ENCODE measurements at places on chromosomes 2 and 18.

- DNase-seq, result no peak
These were observed 1315.4 kb upstream of the NRXN1 start for GRCh38 chr2:52347292-52347691.

- no peak for DNase-seq
These were observed 258.8 kb upstream of the NRXN1 start for GRCh38 chr2:51290725-51291124.

DNA sequence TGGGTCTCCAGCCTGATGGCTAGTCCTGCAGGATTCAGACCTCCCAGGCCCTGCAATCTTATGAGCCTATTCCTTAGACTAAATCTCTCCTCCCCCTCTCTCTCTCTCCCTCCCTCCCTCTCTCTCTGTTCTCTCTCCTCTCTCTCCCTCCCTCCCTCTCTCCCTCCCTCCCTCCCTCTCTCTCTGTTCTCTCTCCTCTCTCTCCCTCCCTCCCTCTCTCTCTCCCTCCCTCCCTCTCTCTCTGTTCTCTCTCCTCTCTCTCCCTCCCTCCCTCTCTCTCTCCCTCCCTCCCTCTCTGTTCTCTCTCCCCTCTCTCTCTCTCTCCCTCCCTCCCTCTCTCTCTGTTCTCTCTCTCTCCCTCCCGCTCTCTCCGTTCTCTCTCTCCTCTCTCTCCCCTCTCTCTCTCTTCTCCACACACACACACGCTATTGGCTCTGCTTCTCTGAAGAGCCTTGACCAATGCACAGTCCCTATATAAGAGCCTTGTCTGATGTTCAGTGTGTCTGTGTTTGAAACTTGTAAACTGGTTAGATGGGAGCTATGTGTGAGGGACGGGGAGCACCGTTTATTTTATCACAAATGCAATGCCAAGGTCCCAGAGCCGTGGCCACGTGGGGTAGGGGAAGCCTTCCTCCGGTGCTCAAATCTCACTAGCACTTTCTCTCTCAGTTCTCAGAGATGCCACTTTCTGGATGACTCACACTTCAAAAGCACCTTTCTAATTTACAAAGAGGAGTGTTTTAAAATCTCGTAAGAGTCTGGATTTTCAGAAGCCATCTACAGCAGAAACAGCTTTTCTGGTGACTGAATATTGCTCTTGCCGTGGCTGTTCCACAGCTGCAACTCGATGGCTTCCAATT, 9.4 kb upstream of the PRLH start:
- no peak for DNase-seq

GRCh38 chr2:144225076-144225475, 294.8 kb downstream of the ZEB2 start:
- no peak for DNase-seq

DNA sequence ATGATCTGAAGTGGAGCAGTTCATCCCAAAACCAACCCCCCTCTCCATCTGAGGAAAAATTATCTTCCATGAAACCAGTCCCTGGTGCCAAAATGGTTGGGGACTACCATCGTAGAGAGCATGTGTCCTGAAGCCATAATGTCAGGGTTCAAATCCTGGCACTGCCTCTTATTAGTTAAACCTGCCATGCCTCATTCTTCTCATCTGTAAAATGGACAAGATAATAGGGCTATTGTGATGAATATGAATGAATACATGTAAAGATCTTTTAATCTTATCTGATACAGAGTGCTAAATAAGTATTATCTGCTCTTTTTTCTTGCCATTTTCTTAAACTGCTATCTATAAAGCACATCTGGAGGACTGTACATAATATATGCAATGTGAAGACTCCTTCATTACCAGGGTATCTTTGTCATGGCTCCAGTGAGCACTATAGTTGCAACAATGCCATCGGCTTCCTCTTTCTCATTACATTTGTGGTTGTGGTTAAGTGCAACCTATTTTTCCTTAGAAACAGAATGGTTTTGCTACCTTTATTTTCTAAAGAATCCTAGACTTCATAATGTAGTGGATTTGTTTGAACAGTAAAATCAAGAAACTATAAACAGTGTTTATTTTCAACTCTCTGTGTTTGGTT, 27.0 kb downstream of the MFSD6 start:
- DNase-seq, result no peak

GRCh38 chr2:157287160-157287559, 29.7 kb downstream of the GALNT5 start:
- no peak for DNase-seq

DNA sequence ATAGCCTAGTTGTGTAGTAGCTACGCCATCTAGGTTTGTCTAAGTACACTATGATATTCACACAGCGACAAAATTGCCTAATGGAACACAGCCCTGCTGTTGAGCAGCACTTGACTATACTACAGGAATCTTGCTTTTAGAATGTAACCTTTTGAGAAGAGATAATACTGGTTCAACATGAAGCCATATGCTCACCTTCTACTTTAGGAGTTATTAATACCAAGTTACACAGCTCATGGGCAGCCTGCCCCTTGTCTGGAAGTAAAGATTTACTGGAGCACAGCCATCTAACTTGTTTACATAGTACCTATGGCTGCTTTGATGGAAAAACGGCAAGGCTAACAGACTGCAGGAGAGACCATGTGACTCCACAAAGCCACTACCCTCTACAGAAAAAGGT, 174.8 kb downstream of the DYM start:
- DNase-seq, result no peak

DNA sequence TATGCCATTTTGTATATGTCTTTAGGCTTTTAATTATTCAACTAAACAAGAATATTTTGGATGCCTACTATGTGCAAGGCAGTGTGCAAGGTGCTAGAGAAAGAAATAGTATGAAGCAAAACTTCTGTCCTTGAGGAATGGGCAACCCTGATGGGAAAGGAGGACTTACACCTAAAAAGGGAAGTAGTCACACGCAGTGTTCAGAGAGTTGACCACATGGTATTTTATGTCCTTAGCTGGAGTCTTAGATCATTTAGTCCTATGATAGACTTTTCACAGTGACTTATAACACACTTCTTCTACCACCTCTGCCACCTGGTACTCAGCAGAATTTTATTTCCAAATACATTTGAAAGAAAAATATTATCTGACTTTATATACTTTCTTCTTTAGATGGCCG, 291.6 kb downstream of the PLCL1 start:
- DNase-seq, result no peak

- no peak for DNase-seq
These were observed 24.2 kb downstream of the PLCL1 start for GRCh38 chr2:197828464-197829135.

- no peak for DNase-seq
These were observed 97.1 kb downstream of the NOL10 start for GRCh38 chr2:10592652-10593051.

All from NCI-H187 treated with DMSO at 0.1 percent for 48 hours (cell line).